ENCODE measurements at places on chromosomes 16 and 17.

GRCh38 chr16:67177743-67178699 lies 5.7 kb downstream of the MATCAP1 start:
- DNase-seq = peak; percentile 79

- no peak for DNase-seq
Measured at GRCh38 chr16:23509441-23509754, 896 bp downstream of the GGA2 start.

- DNase-seq = no peak
Measured at GRCh38 chr17:76992891-76993290, 124.7 kb downstream of the MGAT5B start.

DNA sequence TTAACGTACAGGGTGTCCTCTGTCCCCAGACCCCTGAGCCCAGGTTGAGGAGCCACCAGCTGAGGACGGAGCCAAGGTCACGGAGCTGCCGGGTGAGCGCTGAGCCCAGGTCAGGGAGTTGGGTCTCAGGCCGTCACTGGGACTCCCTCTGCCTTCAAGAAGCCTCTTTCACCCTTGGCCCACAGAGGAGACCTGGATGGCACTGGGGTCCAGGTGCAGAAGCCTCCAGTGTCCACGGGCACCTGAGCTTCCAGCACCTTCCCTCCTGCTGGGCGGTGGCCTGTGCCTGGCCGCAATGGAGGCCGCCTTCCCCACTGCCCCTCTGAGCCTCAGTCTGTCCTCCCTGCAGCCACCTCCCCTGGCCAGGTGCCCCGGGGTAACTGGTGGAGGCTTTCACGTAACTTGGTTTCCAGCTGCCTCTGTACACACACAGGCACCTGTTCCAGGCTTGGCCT lies 31.6 kb upstream of the CDH15 start:
- no peak for DNase-seq

DNA sequence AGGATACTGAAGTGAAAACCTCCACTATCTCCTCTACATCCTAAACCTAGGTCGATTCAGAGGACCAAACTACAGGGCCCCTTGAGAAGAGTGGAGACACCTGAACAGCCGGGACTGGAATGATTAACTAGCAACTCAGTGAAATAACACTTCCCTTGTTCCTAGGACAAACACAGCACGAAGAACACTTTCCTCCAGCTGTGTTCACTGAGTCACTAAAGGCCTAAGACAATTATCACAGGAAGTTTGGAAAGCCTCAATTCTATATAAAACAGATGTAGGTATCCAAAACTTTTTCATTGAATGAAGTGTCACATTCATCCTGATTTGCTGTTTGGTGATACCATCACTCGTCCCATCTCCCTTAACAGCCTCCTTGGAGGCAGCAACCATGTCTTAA lies 15.5 kb upstream of the CUEDC1 start:
- no peak for DNase-seq

DNA sequence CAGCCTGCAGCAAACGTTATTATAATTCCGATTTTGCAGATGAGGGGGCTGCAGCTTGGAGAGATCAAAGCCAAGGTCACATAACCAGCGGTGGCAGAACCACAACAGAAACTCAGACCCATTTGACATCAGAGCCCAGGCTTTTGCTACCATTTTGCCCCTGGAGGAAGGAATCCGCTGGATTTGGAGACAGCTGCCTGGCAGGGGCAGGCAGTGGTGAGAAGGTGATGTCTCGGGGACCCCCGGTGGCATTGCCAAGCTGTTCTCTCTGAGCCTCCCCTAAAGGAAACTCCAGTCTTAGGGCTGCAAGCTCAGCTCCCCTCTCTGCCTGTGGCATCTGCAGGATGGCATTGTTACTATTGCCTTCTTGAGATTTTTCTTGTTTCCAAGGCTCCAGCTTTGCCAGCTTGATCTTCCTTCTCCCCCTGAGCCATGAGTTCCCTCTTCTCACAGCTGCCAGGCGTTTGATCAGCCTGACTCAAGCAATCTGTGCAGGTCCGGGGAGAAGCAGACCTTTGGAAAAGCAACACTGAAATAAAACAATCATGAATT lies 40.8 kb downstream of the AIPL1 start:
- DNase-seq = no peak

DNA sequence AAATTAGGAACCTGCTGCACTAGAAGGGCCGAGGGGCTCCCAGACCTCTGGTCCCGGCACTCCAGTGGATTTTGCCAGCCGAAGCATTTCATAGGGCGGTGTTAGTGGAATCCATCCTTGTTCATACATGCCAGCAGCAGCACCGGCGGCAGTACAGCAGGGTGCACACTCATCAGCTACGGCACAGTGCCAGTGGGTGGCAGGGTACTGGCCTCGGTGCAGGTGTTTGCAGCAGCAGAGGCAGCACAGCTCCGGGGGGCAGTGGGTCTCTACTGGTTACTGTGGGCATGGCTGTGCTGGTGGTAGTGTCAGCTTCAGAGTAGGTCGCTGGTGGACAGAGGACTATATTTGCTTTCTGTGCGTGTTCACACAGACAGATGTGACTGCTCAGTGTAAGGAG lies 985.7 kb downstream of the CDH8 start:
- DNase-seq = no peak

DNA sequence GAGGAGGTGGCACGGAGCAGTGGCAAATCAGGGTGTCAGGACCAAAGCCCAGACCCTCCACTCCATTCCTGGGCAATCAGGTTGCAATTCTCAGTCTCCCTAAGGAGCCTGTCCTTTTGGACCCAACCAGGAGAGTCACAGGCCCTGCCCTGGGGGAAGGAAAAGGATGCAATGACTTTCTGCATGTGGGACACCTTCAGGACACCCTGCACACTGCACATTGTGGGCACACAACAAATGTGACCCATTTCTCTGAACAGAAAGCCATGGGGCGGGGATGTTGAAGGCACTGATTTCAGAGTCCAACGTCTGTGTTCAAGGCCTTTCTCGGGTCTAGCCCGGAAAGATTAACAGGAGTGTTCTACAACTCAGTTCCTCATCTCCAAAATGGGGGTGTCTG lies 286.2 kb upstream of the FOXF1 start:
- peak; percentile 34 for DNase-seq

- DNase-seq = peak; percentile 86
Measured at GRCh38 chr16:87550495-87550961, 51.8 kb upstream of the JPH3 start.

DNA sequence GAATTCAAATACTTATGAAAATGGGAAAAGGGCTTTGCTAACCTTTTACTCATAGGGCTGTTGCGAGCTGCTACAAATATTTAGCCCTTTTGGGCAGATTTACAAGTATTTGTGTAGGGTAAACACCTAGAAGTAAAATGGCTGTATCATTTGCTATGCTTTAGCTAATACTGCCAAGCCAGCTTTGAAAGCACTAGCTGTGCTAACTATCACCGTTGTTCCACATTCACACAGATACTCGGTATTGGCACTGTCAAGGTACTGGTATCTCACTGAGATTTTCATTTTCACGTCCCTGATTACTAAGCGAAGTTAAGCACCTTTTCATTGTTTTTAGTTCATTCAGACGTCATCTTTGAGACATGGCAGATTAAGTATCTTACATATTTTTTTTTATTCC lies 84.8 kb downstream of the GLG1 start:
- no peak for DNase-seq

- no peak for DNase-seq
Measured at GRCh38 chr17:30969989-30970830, 629 bp upstream of the RNF135 start.

DNA sequence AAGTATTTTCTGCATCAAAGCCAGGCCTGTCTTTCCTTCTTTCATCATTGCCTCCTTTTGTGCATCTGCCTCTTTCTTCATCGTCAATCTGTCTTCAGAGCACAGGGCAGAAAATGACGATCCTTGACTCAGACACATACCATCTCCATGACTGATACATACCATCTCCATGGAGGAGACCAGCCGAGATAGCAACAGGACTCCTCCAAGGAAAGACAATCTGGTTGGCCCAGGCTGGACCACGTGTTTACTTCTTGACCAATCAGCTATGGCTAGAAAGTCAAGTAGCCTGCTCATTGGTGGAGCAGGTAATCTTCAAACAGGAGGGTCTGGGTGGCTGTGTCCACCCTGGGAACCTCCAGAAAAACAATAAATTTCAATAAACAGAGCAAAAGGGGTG lies 164.6 kb downstream of the CPPED1 start:
- no peak for DNase-seq

- no peak for DNase-seq
Measured at GRCh38 chr16:86375851-86376250, 134.5 kb upstream of the FOXF1 start.

DNA sequence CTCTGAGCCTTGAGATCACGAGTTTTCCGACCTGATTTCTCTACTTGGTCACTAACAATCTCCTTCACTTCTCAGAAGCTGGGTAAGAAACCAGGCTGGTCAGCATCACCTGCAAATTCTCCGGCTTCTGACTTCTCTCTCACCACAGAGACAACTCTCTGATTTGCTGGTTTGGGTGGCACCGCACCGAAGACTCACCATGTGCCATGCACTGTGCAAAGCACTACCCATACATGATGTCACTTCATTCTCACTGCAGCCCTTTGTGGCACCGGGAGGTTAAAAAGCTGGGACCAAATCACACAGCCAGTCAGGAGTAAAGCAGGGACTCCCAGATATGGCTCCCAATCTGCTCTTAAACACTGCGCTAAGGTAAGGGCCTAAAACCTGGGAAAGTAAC lies 647 bp downstream of the VAC14 start:
- no peak for DNase-seq

GRCh38 chr17:72599891-72600290 lies 479.1 kb downstream of the SOX9 start:
- DNase-seq = no peak

- peak; percentile 61 for DNase-seq
Measured at GRCh38 chr16:54936201-54936978, 5.7 kb downstream of the IRX5 start.

- DNase-seq = no peak
Measured at GRCh38 chr17:50214976-50215760, 13.7 kb upstream of the COL1A1 start.

DNA sequence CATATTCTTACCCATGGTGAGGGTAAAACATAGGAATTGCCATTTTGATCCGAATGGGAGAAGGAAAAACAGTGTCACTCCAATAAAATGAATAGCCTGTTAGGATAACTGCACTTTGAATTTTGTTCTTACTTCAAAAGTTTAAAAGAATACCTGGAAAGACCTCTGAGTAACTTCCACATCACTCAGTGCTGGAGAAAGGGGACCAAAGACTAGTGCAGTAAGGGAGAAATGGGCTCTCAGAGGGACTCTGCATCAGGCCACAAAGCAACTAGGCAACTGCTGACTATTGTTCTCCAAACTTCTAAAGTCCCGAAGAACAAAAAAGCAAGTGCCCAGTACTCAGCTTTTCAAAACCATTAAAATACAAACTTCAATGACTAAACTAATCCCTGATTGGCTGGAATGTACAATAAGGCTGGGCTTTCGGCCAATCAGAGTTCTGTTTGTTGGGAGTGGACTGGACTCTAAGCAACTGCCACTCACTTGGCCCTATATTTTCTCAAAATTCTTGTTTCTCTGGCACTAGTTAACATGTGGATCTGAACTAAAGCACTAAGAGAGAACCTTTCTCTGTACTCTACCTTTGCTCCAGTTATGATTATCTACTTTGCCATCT lies 6.2 kb downstream of the DNAJC7 start:
- no peak for DNase-seq

- no peak for DNase-seq
Measured at GRCh38 chr17:80719449-80719848, 174.8 kb downstream of the RPTOR start.

DNA sequence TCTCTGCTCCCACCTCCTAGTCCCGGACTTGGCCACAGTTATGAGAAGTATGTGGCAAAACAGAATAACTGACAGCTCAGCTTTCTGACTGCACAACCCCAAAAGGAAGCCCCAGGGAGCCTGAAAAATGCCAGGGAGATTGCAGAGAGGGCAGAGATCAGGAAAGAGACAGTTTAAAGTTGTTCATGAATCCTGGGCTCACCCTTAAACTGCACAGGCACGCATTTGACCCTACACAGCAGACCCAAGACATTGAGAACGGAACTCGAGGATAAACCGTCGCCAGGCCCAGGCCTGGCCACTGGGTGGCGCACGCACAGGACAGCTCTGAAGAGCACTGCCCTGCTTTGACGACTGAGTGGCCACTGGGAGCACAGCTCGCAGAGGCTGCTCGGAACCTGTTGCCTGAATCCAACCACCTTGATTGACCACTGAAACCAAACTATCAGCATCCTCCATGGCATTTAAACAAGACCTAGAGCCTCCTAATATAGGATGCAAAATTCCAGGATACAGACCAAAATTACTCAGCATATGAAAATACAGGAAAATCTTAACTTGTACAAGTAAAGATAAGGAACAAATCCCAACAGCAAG lies 114.0 kb downstream of the C16orf95 start:
- peak; percentile 75 for DNase-seq

DNA sequence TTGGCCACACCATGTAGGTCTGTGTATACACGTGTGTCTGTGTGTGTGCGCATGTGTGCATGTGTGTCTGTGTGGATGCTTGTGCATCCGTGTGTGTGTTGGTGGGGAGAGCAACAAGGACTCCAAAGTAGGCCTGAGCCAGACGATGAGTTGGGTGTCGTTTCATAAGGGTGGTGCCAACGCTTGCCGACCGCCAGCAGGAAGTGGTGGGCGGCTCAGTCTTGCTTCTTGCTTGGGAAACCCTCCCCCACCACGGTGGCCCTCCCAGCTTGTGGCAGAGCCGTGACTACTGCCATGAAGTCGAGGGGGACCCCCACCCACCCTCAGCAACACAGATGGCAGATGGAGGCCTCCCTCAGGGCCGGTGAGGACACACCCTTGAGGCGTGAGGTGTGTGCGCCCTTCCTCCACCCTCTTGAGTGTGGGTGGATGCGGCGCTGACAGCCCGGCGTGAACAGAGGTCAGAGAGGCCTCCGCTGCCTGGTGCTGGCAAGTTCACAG lies 17.5 kb downstream of the SBK1 start:
- DNase-seq = peak; percentile 92

GRCh38 chr16:28501258-28502232 lies 5.1 kb downstream of the IL27 start:
- DNase-seq = no peak

GRCh38 chr16:48680881-48681280 lies 70.9 kb upstream of the N4BP1 start:
- DNase-seq = no peak

DNA sequence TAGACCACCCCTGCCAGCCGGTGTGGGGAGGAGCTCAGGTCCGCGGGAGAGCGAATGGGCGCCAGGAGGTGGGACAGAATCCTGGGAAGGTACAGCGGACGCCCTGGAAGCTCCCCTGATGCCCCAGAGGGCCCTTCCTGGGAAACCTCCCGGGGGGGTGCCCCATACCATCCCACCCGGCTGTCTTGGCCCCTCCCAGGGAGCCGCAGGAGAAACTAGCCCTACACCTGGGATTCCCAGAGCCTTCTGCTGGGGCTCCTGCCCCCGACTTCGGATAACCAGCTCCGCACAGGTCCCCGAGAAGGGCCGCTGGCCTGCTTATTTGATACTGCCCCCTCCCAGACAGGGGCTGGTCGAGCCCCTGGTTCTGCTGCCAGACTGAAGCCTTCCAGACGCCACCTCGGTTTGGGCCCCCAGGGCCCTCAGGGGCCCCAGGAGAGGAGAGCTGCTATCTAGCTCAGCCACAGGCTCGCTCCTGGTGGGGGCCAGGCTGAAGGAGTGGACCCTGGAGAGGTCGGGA lies 3.0 kb upstream of the CBX4 start:
- no peak for DNase-seq
